ENCODE measurements at places on chromosomes 7 and 10.

- DNase-seq, result no peak
Observed at GRCh38 chr10:108352771-108353170, 1188.3 kb upstream of the SORCS1 start.

DNA sequence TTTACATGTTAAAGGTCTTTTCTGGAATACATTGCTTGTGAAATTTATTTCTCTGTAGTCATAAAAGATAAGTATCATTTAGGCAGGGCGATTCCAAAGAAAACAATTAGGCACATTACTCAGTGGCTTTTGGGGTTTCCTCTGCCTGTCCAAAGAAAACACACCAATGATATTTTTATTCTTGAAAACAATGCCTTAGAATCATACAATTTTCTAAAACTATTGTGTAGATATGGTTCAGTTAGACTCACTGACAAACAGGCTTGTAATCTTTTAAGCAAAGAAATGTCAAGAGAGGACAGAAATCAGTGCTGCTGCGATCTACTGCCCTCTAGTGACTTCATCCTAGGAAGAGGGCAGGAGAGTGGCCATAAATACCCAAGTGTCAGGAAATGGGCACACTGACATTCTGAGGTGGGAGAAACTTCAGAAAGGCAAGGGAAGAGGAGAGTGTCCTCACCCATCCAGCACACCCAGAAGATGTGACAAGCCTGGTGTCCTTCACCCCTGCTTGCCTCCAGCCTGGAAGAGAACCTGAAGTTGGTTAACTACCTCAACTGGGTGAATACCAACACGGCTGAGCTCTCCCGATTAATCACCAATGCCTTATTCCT, 120.5 kb downstream of the GALNT11 start:
- no peak for DNase-seq

DNA sequence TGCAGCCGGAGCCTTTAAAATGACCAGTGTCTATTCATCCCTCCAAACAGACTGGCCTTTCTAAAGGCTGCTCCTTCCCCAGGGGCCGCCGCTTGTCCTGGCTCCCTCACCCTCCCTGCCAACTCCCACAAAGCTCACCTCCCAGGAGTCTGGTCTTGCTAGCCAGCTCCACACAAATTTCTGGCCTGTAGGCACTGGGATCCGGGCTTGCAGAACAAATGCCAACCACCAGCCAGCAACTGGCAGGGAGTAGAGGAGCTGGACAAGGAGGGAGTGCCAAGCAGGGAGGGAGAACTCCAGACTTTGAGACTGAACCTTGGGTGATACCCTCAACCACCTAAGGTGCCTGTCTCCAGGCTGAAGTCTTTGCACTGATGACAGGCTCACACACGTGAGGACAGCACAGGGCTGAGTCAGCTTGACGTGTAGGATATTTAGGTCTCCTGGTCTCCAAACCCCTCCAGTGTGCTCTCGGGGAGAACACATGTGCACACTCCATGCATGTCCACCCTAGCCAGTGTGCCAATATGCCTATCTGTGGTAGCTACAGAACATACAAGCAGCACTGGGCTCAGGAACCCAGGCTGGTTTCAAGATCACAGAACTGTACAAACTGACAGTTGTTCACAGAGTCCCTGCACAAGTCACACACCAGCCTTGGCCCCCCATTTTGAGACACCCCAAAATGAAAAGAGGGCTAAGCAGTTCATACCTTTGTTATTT, 6.0 kb downstream of the PAX2 start:
- no peak for DNase-seq

- no peak for DNase-seq
Observed at GRCh38 chr10:88379575-88379974, 203.5 kb downstream of the RNLS start.

DNA sequence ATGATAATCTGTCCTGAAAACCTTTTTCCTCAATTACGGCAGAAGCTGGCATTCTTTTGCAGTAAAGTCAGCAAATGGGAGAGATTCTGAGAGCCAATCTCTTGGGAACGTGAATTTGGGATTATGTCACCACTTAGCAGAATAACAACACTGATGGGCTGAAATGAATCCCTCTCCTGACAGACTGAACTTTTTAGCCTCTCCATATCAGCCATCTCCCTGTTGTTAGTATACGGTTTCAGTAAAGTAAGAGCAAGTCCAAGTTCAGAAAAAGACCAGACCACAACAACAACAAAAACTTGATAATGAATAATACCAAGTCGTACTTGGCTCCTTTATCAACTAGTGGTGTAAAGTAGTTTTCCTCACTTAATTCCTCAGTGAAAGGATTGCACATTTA, 1048.8 kb downstream of the GATA3 start:
- DNase-seq, result no peak

- DNase-seq, result no peak
Observed at GRCh38 chr10:30784524-30784896, 155.0 kb upstream of the LYZL2 start.

- no peak for DNase-seq
Observed at GRCh38 chr7:49112222-49112621, 187.9 kb downstream of the CDC14C start.

DNA sequence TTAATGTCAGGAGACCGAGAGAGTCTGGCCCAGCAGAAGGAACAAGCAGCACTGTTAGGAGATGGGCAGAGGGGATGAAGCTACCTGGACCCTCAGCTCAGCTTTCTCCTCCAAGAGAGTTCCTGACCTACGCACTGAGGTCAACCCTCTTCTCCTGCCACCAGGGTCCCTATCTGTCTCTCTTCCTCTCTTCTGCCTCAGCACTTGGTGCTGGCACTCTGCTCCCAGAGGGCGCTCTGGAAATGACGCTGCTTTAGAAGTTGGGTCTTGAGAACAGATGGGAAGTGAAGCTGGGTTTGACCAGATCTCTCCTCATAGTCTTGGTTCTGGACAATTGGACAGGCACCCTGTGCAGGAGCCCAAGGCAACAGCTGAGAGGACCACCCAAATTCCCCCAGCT, 216.0 kb upstream of the AGK start:
- no peak for DNase-seq
